AG09319 (cell line): ENCODE measurements at places on chromosomes 2 and 18.
A peak's percentile ranks its signal among the peaks of the same experiment; 100 is the strongest.

DNA sequence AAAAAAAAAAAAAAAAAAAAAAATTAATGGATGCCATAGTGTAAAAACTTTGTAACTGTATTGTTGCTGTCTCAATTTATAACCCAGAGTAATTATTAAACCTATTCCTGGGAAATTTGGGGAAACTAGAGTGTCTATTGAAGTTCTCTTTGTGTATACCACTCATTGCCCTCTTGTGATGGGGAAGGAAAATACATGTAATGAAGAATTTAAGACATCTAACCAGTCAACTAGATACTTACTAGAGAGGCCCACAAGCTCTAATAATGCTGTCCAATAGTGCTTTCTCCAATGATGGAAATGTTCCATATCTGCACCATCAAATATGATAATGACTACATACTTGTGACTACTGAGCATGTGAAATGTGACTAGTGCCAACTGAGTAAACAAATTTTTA lies 168.5 kb upstream of the SLC39A10 start:
- no peak for DNase-seq

DNA sequence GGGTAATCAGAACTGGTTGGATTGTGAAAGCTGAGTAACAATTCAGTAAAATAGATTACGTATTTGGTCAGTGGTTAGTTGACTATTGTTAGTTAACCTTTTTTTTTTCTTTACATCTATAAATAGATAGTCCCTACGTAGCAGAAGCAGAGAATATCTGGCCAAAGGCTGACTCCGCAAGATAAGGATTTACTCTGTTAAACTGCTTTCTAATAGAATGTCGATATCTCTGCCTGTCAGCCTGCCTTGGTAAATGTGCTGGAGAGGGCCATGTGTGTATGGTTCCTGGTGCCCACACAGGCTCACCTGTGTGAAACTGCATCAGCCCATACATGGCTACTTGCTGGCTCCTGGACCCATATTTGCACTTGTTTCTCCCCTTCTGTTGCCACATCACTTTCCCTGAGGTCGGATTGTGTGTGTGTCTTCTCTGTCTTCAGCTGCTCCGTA lies 94.4 kb downstream of the CRIM1 start:
- DNase-seq: no peak

DNA sequence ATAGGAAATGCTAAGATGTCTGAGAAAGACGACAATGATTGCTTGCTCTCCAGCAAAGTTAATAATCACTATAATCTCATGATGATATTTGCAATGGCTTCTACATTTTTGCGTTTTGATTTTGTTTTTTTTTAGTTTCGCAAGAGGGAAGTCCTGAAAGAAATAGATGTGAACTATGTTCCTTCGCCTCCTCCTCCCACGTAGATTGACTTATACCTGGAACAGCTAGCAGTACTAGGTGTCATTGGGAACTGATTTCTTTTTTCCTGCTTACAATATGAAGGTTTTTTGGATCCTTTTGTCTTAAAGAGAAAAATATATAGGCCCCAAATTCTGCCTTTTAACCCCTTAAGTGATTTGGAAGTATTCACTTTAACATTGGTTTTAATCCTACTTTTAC lies 26.7 kb downstream of the ITPRID2 start:
- no peak for DNase-seq

GRCh38 chr2:226154610-226155009 lies 645.0 kb downstream of the IRS1 start:
- no peak for DNase-seq

- DNase-seq: peak; percentile 86
Observed at GRCh38 chr2:150911766-150912280, 349.8 kb downstream of the RBM43 start.

- DNase-seq: no peak
Observed at GRCh38 chr2:106843910-106844250, 42.1 kb downstream of the ST6GAL2 start.

DNA sequence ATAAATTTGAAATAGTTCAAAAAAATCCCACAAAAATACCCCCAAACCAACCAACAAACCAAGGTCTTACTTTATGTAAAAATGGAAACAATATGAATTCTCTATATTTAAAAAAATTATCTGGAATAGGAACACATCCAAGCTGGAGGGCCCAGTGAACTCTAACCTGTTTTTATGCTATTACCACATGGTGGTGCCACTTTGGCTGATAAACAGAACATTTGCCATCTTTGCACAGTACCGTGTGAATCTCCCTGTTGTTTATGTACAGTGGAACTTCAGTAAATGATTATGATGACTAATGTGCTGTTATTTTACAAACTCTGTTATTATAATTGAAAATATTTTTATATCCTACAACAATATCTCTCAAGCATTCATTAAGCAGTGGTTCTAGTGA lies 145.3 kb upstream of the SMAD7 start:
- DNase-seq: no peak

- DNase-seq: no peak
Observed at GRCh38 chr18:76382275-76382674, 112.8 kb downstream of the ZNF516 start.

DNA sequence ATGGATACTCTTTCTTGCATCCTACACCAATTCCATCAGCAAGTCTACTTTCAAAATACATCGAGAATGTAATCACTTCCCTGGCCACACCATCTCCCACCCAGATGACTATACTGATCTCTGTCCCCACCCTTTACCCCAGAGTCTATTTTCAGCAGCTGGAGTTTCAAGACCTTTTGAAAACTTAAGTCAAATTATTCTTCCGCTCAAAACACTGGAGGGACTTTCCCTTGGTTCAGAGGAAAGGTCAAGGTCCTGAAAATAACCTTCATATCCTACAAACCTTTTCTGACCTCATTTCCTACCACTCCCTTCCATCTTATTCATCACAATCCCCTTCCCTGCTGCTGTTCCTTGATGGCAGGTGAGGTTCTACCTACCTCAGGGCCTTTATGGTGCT lies 58.8 kb upstream of the LYPD6 start:
- DNase-seq: no peak

DNA sequence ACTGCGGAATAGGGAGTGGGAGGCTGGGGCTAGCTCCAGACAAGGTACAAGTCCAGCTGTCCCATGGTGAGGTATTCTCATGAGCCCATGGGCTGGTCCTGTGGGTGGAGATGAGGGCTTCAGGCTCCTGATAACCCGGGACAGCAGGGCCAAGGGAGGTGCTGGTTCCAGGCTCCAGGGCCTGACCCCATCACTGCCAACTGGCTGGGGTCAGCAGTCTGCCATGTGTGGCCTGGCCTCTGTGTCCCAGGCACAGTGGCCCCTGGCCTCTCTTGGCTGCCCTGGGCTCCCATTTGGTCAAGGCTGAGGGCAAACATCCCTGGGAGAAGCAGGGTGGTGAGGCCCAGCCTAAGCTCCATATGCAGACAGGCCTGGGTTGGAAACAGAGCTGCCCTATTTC lies 966 bp upstream of the OXER1 start:
- no peak for DNase-seq

DNA sequence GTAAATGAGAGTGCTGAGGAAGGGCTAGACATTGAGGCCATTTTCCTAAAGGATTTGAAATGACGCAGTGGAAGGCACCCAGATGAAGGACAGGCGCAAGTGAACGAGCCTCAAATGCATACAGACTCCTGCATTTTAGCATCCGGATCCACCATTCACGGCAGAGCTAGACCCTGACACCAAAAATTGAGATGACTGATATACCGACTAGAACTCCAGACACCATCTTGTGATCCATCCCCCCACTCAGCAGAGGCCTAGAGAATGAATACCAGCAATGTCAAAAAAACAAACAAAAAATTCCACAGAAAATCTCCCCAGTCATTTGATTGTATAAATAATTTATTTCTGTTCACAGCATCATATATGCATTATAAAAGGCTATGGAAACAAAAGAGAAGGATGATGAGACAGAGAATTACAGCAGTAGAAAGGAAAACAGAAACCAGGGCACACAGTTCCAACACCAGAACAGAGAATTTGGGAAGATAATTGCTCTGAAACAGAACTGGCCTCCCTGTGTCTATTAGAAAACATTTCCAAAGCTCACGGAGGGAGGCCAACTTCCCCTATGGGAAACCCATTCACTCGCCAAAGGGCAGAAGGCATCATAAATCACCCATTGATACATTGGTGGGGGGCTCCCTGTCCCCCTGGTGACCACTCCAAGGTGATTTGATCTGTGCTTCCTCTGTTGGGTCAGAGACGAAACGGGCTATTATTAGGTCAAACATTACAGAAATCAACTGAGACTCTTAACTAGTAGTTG lies 4.0 kb downstream of the ARL4C start:
- no peak for DNase-seq

- DNase-seq: no peak
Observed at GRCh38 chr2:11019614-11020013, 107.9 kb downstream of the KCNF1 start.

DNA sequence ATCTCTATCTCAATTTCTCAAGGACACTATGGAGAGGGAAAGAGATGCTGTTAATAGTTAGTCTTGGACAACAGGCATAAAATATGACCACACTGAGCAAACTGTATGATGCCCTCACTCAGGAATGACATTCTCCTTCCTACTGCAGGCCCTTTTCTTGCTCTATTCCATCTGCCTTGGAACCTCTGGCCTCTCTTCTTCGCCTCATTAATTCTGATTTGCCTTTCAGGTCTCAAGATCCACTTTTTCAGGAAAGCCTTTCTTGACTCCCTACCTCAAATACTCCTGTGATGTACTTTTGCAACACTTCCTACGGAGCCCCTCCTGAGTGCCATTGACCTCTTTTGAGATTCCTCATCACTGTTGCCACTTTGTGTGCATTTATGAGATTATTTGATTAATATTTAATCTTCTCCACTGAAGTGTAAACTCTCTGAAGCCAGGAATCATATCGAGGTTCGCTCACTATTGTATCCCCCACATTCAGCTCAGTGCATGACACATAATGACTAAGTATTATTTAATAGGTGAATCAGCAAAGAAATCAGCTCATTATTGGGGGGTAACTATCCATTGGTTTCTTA lies 21.3 kb upstream of the SPP2 start:
- no peak for DNase-seq

DNA sequence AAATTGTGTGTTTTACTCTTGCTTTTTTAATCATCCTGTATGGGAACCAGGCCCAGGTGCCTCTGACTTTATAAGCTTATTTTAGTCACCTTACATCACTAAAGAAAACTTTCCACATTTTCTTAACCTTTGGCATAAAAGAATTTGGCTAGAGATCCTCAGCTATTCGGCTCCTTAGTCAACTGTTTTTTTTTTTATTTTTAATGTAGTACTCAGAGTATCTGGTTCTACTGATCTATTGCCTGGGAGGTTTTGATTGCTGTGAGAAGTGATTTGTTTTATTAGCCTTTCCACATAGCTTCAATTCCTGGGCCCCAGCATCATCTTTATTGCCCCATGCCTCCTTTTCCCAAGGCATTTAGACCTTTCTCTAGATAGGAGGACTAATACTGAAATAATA lies 121.0 kb downstream of the MYO1B start:
- DNase-seq: peak; percentile 59

GRCh38 chr2:43049836-43050801 lies 176.3 kb downstream of the ZFP36L2 start:
- DNase-seq: no peak

- no peak for DNase-seq
Observed at GRCh38 chr2:226580403-226580802, 219.2 kb downstream of the IRS1 start.

DNA sequence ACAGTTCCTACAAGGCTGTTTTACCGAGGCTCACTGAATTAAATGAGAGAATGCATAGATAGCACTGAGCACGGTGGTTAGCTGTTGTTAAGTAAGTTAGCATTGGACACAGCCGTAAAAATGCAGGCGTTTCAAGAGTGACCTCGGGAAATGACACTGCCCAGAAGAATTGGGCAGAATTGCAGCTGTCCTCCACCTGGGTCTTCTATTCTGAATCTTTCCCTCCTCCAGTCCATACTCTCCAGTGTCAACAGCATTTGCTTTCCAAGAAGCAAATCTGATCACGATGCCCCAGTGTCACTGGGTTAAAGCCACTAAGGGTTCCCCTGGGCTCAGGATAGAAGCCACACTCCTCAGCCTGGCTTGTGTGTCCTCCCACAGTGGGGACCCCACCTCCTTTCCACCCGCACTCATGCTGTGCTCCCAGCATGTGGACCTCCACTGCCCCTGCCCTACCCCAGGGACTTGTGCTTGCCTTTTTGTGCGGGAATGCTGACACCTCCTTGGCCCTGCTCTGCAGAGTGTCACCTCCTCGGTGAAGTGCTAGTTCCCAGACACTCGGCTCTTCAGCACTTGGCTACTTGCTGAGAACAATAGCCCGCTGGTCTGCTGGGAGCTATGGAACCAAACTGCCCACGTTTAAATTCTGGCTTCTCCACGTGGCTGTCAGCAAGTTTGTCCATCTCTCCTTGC lies 135.0 kb downstream of the ANTXR1 start:
- DNase-seq: no peak

DNA sequence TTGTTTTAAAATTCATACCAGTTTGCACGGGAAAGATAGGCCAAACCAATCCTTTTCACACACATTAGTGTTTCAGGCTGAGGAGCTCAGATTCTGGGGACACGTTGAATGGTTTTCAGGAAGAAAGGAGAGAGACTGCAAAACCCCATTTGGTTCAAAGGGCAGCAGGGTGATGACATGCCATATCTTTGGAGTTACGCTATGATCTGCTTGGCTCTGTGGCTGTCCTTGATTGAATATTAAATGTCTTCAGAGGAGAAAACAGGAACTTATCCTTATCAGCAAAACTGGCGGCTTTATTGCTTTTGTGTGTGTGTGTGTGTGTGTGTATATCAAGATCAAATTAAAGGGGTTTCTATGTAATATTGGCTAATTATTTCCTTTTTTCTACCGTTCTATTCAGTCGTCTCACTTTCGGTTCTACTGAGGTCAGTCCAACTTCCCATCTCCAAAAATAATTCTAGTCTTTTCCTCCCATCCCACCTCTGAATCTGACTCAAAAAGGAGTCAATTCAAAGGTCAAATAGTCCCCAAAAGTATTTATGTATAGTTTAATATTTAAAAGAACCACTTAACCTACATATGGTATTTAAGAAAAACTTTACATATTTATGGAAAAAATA lies 292.9 kb upstream of the CCDC68 start:
- DNase-seq: no peak

DNA sequence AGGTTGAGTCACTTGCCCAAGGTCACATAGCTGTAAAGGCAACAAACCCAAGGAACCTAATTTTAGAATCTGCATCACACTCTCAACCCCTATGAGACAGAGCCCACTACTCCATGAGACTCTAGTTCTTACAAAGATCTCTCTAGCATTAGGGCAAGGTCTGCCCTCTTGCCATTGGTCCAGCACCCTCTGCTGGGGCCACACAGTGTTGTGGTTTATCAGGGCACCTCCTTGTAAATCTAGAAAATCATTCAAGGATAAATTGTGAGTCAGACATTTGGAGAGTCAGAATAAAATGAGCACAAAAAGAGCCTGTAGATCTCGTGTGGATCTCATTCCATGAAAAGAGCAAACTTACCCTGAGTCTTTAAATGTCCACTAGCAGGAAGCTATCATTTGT lies 91.2 kb downstream of the SLC8A1 start:
- DNase-seq: no peak

DNA sequence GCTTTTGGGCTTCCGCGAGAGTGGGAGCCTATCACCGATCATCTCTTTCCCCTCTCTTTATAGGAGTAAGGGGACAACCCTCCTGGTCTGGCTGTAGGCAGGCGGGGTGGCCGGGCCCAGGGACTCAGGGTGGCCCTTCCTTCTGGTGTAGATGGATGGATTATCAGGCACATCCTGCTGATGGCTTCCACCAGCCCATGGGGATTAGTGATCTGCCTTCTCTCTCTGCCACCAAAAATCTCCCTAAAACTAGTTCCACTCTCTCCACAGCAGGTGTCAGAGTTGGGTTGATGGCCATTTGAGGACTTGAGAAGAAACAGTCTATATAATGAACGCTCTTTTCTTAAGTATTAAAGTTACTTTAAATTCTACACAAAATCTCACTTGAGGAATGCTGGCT lies 37.4 kb downstream of the NCK2 start:
- DNase-seq: no peak

GRCh38 chr2:204081487-204082425 lies 145.2 kb downstream of the ICOS start:
- no peak for DNase-seq
